Cortex of kidney (tissue), 1 donor: ENCODE measurements at places on chromosomes 5 and 9.

GRCh38 chr9:19666575-19666974, 122.3 kb downstream of the SLC24A2 start:
- DNase-seq: no peak

DNA sequence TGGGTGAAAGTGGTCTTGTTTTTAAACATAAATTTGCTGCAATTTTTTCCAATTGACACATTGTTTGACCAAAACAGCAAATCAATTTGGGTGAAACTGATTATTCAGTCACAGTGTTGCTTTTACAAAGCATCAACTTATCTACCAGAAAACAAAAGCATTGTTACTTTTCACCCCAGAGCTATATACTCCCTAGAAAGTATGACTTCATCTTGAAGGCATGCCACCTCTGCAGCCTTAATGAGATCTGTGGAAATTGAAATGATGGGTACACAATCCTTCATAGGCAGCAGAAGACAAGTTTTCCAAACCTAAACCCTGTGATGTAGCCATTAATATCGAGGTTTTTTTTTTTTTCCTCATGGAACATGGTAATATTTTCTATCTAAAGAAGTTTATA, 615.9 kb downstream of the CHSY3 start:
- no peak for DNase-seq

DNA sequence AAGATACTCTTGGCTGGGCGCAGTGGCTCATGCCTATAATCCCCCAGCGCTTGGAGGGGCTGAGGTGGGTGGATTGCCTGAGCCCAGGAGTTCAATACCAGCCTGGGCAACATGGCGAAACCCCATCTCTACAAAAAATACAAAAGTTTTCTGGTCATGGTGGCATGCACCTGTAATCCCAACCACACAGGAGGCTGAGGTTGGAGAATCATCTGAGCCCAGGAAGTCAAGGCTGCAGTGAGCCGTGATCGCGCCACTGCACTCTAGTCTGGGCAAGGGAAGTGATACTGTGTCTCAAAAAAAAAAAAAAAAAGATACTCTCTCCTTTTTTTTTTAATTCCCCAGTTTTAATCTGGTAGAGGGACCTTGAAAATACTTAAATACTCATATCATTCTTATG, 15.0 kb downstream of the ANKRD33B start:
- DNase-seq: no peak

- DNase-seq: no peak
Measured at GRCh38 chr5:43683884-43684471, 81.0 kb downstream of the NNT start.

GRCh38 chr5:76522103-76522935, 100.9 kb downstream of the F2RL2 start:
- no peak for DNase-seq

- DNase-seq: no peak
Measured at GRCh38 chr5:113965225-113965624, 396.6 kb upstream of the KCNN2 start.

GRCh38 chr5:79173626-79174025, 62.0 kb downstream of the BHMT start:
- no peak for DNase-seq

DNA sequence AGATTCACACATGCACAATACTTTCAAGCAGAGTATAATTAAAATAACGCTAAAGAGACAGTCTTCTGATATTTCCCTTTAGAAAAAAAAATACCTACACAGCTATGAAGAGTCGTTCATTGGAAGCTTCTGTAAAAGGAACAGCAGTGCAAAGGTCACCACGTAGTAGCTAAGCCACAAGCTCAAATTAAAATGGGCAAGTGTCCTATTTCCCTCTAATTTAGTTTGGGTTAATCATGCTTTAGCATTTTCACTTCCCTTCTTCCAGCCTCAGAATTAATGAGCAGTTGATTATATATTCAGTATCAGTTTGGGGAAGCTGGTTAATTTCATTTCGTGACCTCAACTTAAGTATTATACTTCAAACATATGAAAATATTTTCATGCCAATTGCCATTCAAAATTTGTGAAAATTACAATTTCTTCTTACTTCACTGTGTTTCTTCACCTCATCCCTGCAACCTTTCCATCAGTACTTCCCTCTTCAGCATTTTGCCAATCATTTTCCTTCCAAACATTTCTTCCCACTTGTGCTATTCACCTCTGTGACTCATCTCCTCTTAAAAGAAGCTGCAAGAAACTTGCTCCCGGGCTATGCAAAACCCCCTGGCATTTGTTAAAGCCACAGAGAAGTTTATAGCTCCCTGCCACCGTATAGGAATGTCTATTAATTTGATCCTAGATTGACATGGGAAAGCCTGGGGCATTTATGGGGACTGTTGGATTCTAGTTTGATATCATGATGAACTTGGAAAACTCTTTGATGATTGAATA, 83.0 kb downstream of the DMRTA1 start:
- no peak for DNase-seq

DNA sequence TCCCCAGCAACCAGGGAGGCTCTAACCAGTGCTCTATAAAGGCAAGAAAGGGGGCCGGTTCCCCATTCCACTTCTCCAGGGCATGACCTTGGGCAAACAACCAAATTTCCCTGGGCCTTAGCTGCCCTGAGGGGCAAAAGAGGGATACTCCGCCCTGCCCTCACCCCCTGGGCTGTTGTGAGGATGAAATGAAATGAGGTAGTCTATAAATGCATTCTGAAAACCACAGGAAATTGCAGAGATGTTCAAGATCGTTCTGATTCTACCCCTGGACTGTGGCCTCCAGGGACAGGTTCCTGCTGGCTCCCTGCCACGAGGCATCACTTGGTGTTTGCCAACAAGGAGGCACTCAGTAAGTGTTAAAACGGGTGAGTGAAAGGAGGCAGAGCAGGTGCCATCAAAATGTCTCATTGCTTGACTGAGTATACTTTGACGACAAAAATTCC, 5.7 kb downstream of the RAPGEF1 start:
- no peak for DNase-seq

DNA sequence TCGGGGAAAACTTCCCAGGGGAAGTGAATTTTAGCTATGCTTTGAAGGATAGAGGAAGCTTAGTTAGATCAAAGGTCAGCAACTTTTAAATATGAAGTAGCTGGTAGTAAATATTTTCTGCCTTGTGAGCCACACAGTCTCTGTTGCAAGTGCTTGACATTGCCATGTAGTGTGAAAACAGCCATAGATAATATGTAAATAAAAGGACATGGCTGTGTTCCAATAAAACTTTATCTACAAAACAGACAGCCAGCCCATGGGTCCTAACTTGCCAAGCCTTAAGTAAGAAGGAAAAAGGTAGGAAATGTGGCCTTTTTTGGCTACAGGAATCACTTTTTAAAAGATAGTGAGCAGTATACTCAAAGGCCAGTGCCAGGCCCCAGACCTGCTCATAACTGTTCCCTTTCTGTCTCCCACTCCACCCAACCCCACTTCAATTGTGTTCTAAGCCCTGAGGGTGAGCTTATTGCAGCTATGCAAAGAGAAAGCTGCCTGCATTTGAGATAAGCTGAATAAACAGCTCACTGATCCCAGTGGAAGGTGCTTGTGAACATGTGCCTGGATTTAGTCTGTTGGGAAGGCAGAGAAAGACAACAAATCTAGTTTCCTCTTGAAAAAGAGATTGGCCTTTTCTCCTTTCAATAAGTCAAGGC, 113.0 kb upstream of the TRIM32 start:
- no peak for DNase-seq

- no peak for DNase-seq
Measured at GRCh38 chr9:80890124-80890523, 799.2 kb downstream of the TLE1 start.

DNA sequence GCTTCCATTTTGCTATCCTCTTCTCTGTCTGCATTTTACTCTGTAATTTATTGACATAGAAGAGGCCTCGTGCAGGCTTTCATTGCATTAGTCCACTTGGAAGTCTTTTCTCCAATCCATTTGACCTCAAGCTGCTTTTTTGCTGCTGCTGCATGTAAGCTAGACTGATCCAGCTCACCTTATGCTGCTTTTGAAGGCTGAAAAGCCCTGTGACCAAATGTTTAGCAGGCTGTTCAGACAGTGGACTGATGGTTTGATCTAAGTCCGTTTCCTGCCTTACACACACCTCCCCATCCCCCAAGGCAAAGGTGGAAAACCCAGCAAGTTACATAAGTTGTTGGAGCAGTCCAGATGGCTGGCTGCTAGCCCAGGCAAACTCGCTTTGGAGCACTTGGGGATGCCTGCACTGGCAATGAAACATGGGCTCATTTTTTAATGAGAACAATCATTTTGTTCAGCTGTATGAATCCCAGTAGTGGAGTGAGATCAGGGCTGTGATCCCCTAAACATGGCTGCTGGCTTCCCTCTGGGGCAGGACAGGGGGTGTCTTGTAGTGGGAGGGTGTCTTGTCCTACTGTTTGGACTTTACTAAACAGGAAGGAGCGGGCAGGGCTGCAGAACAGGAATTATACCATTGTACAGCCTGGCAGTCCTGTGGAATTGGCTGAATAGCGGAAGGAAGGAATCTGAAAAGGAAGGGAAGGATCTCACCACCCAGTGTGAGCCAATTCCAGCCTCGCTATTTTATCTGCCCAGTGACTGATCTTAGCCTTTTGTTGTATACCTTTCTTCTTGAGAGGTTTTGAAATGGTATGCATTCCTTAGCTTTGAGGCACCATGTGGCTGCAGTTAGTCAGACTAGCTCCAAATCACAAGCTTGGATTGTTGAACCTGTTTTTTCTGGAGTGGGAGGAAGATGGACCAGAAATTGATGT, 212.0 kb downstream of the ARHGAP26 start:
- DNase-seq: no peak
